ENCODE measurements at places on chromosomes 7 and 10. TPM values are rescaled to one million over a fixed set of nuclear protein-coding genes. Genes with fewer than 3 reads are reported as not detected.

The AKR1E2 gene
- polyA plus RNA-seq = 2.6 TPM

The SEMA3A gene
- 8.1 TPM for polyA plus RNA-seq

The MSMB gene
- polyA plus RNA-seq = not detected

The PIK3AP1 gene
- polyA plus RNA-seq = 1.9 TPM

The OR2A5 gene
- polyA plus RNA-seq = not detected

The MUC12 gene
- 16.2 TPM for polyA plus RNA-seq

The CRTAC1 gene
- 1.2 TPM for polyA plus RNA-seq

The ADAP1 gene
- polyA plus RNA-seq = 8.1 TPM

The DKK1 gene
- polyA plus RNA-seq = 0.36 TPM

The FFAR4 gene
- 0.05 TPM for polyA plus RNA-seq

The METTL27 gene
- polyA plus RNA-seq = 21.6 TPM

The NUP42 gene
- polyA plus RNA-seq = 41.2 TPM

The OPALIN gene
- 0.03 TPM for polyA plus RNA-seq

The MYOF gene
- 0.94 TPM for polyA plus RNA-seq

The LMOD2 gene
- not detected for polyA plus RNA-seq

The CPVL gene
- polyA plus RNA-seq = 28.6 TPM

The SYNPO2L gene
- 0.05 TPM for polyA plus RNA-seq

The PRPS1L1 gene
- polyA plus RNA-seq = not detected

The PARG gene
- 13.3 TPM for polyA plus RNA-seq

The ATXN7L1 gene
- 14.3 TPM for polyA plus RNA-seq

The TMEM130 gene
- 14.0 TPM for polyA plus RNA-seq

The AASS gene
- polyA plus RNA-seq = 207 TPM

The SEMA3C gene
- 0.24 TPM for polyA plus RNA-seq

The SNX8 gene
- polyA plus RNA-seq = 70.8 TPM

The TUBB8 gene
- polyA plus RNA-seq = 3.0 TPM

The GIMAP8 gene
- not detected for polyA plus RNA-seq

The KLF14 gene
- 0.02 TPM for polyA plus RNA-seq

The STX1A gene
- polyA plus RNA-seq = 25.9 TPM

The MMP21 gene
- polyA plus RNA-seq = 0.05 TPM

The ASIC3 gene
- polyA plus RNA-seq = 1.6 TPM

The CDNF gene
- polyA plus RNA-seq = 0.27 TPM

The LLCFC1 gene
- polyA plus RNA-seq = not detected

The RAPGEF5 gene
- 4.4 TPM for polyA plus RNA-seq

The TMEM139 gene
- 6.7 TPM for polyA plus RNA-seq

The C7orf33 gene
- not detected for polyA plus RNA-seq

The DMBT1 gene
- 0.03 TPM for polyA plus RNA-seq

The LGI1 gene
- 0.28 TPM for polyA plus RNA-seq

The NFKB2 gene
- polyA plus RNA-seq = 31.4 TPM

The ATRNL1 gene
- 5.1 TPM for polyA plus RNA-seq

The SAP25 gene
- polyA plus RNA-seq = 8.2 TPM

The INA gene
- polyA plus RNA-seq = 17.1 TPM

The VAX1 gene
- not detected for polyA plus RNA-seq
